ENCODE measurements at places on chromosomes 7 and 10.

- DNase-seq: no peak
Observed at GRCh38 chr7:47664650-47665195, 82.8 kb upstream of the TNS3 start.

- DNase-seq: no peak
Observed at GRCh38 chr7:151181011-151181431, 6.0 kb downstream of the ASB10 start.

GRCh38 chr7:25790963-25791362, 361.0 kb upstream of the NFE2L3 start:
- DNase-seq: no peak

DNA sequence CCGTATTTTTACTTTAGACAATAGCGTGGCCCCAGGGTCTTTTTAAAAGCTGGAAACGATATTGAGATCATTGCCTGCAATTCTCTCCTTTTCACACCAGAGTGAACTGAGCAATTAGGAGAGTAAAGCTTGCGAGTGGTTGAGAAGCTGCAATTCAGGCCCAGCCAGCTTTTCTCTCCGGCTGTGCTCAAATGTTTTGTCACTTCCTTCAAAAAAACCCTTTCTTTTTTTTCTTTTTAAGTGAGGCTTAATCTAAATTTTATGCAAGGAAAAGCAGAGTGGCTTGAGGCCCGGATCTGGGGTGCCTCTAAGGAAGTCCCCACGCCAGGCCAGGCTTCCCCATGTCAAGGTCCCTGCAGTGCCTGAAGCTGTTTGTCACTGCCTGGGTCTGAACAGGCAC, 433.9 kb downstream of the GLRX3 start:
- no peak for DNase-seq

GRCh38 chr7:50204581-50204980, 99.9 kb upstream of the IKZF1 start:
- DNase-seq: no peak

DNA sequence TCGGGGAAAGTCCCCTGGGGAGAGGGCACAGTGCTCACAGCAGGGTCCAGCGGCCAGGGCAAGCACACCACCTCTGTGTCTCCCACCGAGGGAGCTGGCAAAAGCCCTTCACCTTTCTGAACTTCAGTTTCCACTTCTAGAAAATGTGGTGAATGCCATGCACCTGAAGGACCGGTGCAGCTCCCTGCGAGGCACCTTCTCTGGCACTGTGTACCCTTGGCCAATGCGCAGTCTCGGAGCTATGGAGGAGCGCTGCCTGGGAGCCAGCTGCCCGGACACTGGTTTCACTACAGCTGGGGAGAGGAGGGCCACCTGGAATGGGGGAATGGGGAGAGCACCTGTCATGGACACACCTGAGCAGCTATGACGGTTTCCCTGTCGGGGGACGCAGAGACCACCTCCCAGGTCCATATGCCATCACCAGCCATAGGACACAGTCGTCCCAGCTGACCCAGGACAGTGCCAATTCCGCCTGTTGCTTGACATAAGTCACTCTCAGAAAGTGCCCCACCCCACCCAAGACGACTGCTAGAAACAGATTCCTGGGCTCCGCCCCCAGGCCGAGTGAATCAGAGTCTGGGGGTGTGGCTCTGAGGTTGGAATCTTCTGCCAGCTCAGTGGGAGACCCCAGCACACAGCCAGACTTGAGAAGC, 16.8 kb downstream of the RASGEF1A start:
- no peak for DNase-seq

GRCh38 chr7:147640821-147641220, 949.7 kb upstream of the C7orf33 start:
- DNase-seq: no peak

DNA sequence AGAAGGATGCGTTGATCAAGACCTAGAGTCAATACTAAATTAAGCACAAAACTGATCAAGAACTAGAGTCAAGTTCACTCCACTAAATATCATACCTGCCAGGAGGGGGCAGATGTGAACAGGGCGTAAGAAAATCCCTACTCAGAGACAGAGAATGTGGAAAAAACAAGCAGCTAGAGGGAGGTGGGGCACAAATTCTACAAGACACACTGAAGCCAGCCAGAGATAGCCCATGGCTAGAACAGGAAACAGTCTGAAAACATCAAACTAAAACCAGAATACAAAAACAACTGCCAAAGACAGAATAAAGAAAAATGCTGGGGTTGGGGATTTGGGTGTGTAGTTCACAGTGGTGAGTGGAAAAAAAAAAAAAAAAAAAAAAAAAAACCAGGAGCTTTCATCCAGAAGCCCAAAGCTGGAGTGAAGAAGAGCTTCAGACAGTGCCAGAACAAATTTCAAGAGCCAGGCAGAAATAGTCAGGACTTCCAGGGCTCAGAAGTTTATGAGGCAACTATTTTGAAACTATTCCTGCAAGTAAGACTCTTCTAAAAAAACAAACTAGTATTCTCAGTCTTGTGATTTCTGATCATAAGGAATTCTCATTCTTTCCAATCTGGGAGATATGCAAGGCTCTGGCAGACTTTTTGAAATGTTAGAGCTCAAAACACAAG, 118.3 kb downstream of the CCDC71L start:
- DNase-seq: peak; percentile 16

- no peak for DNase-seq
Observed at GRCh38 chr10:124092860-124093773, at the start of gene CHST15. Gene CHST15 (minus strand): TSS chr10:124093598. CDS start chr10:124046212, 47,386 bp downstream.

DNA sequence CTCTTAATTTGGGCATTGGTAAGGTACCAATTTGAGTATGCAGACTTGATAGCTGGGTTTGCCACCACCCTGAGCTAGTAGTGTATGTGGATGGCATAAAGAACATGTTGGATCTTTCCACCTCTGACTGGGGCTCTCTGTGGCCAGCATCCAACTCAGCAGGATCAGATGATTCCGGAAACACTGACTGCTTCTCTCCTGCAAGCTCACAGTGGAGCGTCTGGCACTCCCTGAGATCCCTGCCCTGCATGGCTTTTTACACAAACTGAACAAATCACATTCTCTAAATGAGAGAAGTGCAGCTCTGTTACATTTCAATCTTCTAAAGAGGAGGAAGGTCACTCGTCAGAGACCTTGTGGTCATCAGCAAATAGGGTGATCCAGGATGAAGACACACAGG, 1057.5 kb downstream of the NRG3 start:
- no peak for DNase-seq

GRCh38 chr10:80694930-80695329, 157.2 kb downstream of the SH2D4B start:
- no peak for DNase-seq

GRCh38 chr10:98300526-98301229, 32.7 kb upstream of the LOXL4 start:
- DNase-seq: no peak

DNA sequence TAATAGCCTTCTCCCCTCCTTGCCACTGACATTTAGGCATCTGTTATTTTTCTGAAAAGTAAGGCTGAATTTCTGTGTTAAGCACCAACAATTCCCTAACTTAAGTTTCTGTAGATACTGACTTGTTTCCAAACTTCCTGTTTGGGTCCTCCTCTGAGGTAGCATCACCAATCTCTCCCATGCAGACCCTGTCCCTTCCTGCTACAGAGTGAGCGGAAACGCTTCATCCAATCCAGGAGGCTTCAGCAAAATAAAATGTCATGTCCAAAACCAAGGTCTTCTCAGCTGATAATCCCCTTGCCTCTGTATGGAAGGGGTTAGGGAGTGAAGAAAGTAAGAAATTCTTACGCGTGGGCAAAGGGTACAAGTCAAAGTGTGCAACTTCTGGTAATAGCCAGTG, 29.9 kb downstream of the XPNPEP1 start:
- DNase-seq: no peak

DNA sequence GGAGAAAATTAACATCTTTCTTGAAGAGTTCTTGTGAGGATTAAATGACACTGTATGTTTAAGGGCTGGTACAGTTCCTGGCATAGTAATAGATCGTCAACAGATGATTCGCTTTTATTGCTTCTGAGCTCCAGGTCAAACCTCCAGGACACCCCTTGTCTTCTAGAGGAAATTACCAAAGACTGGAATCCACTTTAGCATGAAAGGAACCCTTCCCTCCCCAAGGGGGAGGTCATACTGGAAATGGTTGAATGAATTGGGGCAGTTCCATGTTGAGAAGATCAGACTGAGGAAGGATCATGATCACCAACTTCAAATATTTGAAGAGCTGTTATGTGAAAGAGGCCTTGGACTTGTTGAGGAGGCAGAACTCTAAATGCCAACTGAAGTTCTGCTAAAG, 8.9 kb downstream of the NFE2L3 start:
- DNase-seq: no peak

GRCh38 chr10:19290770-19291169, 242.2 kb downstream of the MALRD1 start:
- DNase-seq: no peak

- DNase-seq: no peak
Observed at GRCh38 chr10:86538547-86538946, 17.0 kb upstream of the WAPL start.

- DNase-seq: no peak
Observed at GRCh38 chr10:62217683-62218082, 51.0 kb downstream of the RTKN2 start.

DNA sequence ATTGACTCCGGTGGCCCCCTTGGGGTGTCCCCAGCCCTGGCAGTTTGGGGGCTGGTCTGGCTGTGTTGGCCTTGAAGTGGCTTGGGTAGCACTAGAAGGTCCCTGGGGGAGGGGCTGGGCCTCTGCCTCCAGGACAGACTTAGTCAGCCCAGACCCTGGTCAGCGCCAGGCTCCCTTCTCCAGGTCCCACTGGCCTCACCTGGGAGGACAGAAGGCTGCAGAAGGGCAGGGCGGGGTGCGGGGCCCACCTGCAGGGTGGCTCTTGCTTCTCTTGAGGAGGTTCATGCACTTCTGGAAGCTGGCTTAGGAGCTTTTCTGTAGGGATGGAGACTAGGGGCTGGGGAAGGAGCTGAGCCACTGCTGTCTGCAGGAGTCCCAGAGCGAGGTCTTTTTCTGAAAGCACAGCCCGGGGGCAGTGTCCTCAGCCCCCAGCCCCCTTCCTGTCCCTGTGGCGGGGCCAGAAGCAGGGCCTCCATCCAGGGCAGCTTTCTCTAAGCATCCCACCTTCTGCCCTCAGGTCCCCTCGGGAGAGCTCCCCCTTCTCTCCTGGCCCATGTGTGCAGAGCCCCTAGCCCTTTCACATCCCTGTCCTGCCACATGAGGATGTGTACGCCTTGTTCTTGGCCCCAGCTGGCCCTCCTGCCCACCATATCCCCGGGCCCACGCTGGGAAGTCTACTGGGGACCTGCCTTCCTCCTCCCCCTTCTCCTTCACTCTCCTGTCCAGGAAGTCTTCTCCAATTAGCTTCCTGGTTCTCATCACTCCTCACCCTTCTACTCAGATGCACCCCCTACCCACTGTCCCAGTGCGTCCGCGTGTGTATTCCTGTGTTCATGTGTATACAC, 11.0 kb downstream of the TBATA start:
- no peak for DNase-seq

DNA sequence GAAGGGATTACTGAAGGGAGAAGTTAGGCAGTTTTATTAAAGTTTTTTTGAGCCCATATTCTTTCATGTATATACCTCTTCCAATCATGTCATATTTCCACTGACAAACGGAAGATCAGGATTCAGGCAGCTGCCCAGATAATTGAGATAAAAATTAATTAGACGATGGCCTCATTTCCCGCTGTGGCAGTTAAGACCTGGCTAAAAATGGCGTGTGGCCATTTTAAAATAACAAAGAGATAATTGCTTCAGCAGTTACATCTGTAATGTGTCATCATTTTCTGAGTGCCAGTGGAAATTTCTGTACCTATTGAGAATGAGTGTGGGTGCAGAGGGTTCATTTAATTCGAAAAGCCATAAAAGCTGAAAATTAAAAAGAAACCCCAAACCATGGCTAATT, 215.1 kb downstream of the STK31 start:
- no peak for DNase-seq

DNA sequence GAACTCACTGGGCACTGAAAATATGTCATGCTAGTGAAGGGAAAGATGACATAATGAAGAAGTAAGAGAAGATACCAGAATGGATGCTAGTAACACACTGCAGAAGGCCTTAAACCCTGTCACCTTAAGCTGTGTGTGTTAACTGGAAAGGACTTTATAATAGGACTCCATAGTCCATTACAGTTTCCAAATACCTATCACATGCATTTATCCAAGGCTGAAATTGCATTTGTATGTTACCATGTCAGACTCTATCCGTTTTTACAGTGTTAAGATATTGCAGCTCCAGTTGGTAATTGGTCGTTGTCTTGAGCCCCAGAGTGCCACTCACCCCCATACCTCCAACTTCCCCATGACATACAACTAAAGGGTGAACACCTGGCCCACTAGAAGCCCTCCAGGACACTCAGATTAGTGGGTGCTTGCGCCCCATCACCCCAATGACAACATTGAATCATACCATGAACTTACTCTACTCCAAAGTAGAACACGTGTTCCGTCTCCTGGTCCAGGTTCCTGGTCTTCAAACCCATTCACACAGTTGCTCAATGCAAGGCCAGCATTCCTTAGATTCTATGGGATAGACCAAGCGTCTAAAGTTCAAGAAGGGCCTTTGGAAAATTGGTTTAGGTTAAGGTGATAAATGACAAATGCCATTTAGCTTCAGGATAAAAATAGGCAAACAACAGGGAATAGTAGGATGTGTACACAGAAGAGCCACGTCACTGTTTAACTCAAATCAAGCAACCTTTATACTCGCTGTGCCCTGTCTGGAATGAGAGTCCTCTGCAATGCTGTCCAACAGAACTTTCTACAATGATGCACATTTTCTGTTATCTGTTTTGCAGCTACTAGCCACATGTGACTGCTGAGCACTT, 2.1 kb upstream of the RAPGEF5 start:
- DNase-seq: no peak

- no peak for DNase-seq
Observed at GRCh38 chr10:43218206-43218950, 48.5 kb downstream of the RASGEF1A start.

DNA sequence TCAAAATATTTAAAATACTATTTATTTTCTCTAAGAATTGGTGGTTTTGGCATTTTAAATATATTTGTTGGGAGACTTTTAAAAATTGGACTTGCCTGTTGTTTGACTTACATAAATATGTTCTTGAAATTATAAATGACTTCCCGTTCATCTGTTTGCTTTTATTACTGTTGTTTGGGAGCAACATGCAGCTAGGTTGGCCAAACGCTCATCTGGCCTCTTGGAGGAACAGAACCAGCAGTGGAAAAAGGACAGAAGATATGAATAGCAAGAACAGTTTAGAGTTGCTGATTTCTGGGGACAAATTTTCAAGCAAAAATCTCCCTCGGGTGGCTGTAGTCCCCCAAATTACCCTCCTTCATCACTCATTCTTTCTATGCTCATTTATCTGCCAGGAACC, 41.6 kb downstream of the PLXDC2 start:
- DNase-seq: no peak

GRCh38 chr10:67670401-67670800, 25.6 kb downstream of the CTNNA3 start:
- no peak for DNase-seq

GRCh38 chr10:114821915-114822443, 399 bp downstream of the FHIP2A start:
- no peak for DNase-seq

- DNase-seq: no peak
Observed at GRCh38 chr10:117345143-117345542, 30.1 kb downstream of the PDZD8 start.

- DNase-seq: no peak
Observed at GRCh38 chr7:83947260-83947659, 247.3 kb downstream of the SEMA3A start.

Measured in activated CD4-positive, alpha-beta T cell treated with anti-CD3 and anti-CD28 coated beads, Interleukin-2, amount 50 U/mL, for 4 hours (primary cell).